PC-9 (cell line): ENCODE measurements at places on chromosomes 6 and 20.

GRCh38 chr6:47402081-47402480 is 75.5 kb upstream of the CD2AP start:
- H3K4me3 ChIP-seq, result no peak overlapping the region
- no peaks in the 10 kb centered on the region for H3K27me3 ChIP-seq
- DNase-seq, result no peak
- H3K27ac ChIP-seq, result no peak overlapping the region
- H3K36me3 ChIP-seq, result no peaks in the 10 kb centered on the region

DNA sequence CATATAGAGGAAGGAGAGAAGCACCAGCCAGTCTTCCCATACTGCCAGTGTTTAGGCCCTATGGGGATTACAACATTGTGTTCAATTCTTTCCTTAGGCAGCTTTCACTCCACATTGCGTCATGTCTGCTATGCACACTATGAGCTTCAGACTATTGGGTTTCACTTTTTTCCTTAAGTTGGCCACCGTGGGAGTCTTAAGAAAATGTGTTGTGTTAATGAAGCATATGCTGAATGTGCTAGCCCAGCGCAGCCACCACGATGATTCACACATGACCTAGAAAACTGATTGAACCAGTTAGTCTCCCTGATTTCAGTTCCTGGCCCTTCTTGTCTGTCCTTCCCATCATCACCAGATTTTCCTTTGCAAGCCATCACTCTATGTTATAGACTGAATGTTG is 21.5 kb downstream of the TUBB2B start:
- peak overlapping the region; percentile 98 for H3K27ac ChIP-seq
- no peaks in the 10 kb centered on the region for H3K36me3 ChIP-seq
- DNase-seq, result peak; percentile 98
- no peak overlapping the region for H3K4me3 ChIP-seq
- peaks cover 37% of the 10 kb centered on the region for H3K4me1 ChIP-seq

DNA sequence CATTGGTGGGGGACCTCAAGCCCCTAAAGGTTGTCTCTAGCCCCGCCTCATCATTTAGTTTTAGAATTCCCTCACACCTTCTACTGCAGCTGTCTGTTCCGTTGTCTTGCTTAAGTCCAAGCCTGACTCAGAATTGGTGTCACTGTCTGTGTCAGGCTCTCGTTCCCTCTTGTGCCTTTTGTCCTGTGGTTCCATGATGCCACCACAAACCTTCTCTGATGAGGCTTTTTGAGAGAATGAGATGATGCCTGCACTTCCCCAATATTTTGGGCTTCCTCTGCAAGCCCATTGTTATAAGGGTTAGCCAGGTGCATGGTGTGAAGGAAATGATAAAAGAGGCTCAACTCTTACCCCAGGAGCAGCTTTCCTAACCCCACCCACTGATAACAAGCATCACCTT is 8.1 kb upstream of the AKIRIN2 start:
- H3K36me3 ChIP-seq, result no peaks in the 10 kb centered on the region
- DNase-seq, result no peak
- H3K4me1 ChIP-seq, result peaks cover 25% of the 10 kb centered on the region
- no peaks in the 10 kb centered on the region for H3K27me3 ChIP-seq

DNA sequence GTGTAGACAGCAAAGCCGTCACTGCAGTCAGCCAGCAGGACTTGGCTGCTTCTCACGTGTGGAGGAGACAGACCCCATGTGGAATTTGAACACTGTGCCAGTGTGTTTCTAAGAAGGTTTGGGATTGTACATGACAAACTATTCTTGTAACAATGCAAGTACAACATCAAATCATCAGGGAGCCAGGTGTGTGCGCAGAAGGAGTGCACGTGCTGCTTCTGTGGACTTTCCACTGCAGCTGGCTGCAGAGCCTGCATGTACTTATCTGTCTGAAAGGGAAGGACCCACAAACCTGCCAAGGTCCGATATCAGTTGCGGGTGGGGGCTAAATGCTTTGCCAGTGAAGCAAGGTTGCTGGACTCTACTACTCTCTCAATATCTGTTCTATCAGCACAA is 211.6 kb downstream of the WDR27 start:
- no peak overlapping the region for H3K4me3 ChIP-seq
- H3K27me3 ChIP-seq, result no peaks in the 10 kb centered on the region
- H3K36me3 ChIP-seq, result no peaks in the 10 kb centered on the region
- H3K4me1 ChIP-seq, result no peaks in the 10 kb centered on the region
- H3K27ac ChIP-seq, result no peak overlapping the region
- no peak for DNase-seq

- no peaks in the 10 kb centered on the region for H3K27me3 ChIP-seq
- peaks cover 85% of the 10 kb centered on the region for H3K4me1 ChIP-seq
- no peak overlapping the region for H3K27ac ChIP-seq
- H3K36me3 ChIP-seq, result no peaks in the 10 kb centered on the region
Observed at GRCh38 chr6:7142918-7143475, 35.2 kb downstream of the RREB1 start.

DNA sequence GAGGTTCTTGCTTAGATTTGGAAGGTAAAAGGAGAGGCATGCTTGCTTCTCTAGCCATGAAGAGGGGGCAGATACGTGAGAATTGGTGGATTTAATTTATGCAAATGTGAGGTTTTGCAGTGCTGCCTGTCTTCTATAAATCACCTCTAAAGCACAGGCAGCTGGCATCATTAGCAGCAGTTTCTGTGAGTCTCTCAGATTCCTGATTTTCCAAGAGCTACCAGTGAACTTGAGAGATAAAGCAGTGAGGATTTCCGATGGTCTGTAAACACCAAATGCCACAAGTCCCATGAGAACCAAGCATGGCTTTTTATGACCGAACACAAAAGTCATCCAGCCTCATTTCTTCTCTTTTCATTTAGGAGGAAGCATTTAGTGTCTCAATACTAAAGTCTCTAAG is 3.2 kb upstream of the SIRPB2 start:
- no peak overlapping the region for H3K27ac ChIP-seq
- H3K4me3 ChIP-seq, result no peak overlapping the region
- peaks cover 30% of the 10 kb centered on the region for H3K4me1 ChIP-seq
- no peak for DNase-seq
- no peaks in the 10 kb centered on the region for H3K36me3 ChIP-seq

GRCh38 chr6:154277629-154278017 is 79.0 kb downstream of the IPCEF1 start:
- H3K4me1 ChIP-seq, result no peaks in the 10 kb centered on the region
- H3K27ac ChIP-seq, result no peak overlapping the region
- H3K27me3 ChIP-seq, result no peaks in the 10 kb centered on the region
- H3K4me3 ChIP-seq, result no peak overlapping the region
- H3K36me3 ChIP-seq, result no peaks in the 10 kb centered on the region

DNA sequence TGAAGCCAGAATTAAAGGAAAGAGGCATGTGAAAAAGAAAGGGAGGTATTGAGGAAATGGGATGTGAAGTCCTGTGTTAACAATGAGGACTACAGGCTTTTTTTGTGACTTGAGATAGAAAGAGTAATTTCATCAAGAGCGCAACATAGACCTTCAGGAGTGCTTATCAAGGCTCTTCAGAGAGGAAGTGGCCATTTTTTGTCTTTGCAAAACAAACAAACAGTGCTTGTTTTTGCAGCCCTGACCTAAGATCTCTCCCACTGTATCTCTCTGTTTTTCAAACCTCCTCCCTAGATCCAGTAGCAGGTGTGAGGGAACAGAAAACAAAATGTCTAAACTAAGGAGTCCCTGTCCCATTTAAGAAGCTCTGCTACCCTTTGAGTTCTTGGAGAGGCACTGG is 710.3 kb upstream of the MARCKS start:
- H3K27ac ChIP-seq, result no peak overlapping the region
- no peaks in the 10 kb centered on the region for H3K4me1 ChIP-seq
- no peak overlapping the region for H3K4me3 ChIP-seq
- H3K36me3 ChIP-seq, result no peaks in the 10 kb centered on the region

- no peaks in the 10 kb centered on the region; the same call in 1 of the 2 replicates for H3K36me3 ChIP-seq
- H3K4me3 ChIP-seq, result no peak overlapping the region
- H3K27me3 ChIP-seq, result no peaks in the 10 kb centered on the region
- no peak overlapping the region for H3K27ac ChIP-seq
Observed at GRCh38 chr6:147262946-147263345, 58.7 kb downstream of the STXBP5 start.

- no peak overlapping the region for H3K27ac ChIP-seq
- no peak overlapping the region for H3K4me3 ChIP-seq
- H3K36me3 ChIP-seq, result no peaks in the 10 kb centered on the region; the same call in 1 of the 2 replicates
Observed at GRCh38 chr20:9407805-9408421, 106.5 kb upstream of the LAMP5 start.

- H3K4me3 ChIP-seq, result no peak overlapping the region
- no peaks in the 10 kb centered on the region for H3K27me3 ChIP-seq
- no peak for DNase-seq
- no peaks in the 10 kb centered on the region for H3K36me3 ChIP-seq
Observed at GRCh38 chr6:2625581-2625980, 125.1 kb downstream of the MYLK4 start.

DNA sequence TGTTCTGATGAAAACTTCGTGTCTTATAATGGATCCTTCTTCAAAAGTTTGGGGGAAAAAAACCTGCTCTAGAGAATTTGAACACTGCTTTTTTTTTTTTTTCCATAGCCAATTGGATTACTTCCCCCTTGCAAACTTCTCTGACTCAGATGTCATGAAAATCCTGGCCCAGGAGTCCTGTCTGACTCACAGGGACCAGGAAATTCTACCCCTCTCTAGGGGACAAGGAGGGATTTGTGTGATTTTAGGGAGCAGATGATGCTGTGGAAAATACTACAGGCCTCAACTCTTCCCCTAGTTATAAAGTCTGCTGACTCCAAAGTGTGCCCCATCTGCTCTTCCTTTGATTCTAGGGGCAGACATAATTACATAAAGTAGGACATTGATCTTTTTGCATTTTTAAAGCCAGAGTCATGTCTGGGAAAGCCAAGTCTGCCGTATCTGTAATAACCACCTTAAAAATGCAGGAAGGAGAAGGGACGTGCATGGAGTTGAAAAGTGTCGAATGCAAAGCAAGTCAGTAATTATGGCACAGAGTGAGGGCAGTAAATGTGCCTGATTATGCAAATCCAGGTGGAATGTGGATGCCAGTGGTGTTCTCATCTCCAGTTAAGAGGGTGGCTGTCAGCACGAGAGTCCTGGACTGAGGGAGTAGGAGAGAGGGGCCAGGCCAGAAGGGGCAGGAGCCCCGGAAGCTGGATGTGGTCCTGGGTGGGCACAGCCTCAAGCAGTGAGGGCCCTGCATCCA is 144.3 kb upstream of the SULF2 start:
- H3K27ac ChIP-seq, result peak overlapping the region; percentile 96

GRCh38 chr20:40673442-40673841 is 15.6 kb downstream of the MAFB start:
- DNase-seq, result no peak
- peaks cover 25% of the 10 kb centered on the region for H3K27me3 ChIP-seq
- H3K36me3 ChIP-seq, result no peaks in the 10 kb centered on the region
- no peaks in the 10 kb centered on the region for H3K4me1 ChIP-seq

- H3K27me3 ChIP-seq, result no peaks in the 10 kb centered on the region
- 0 out of 2 replicates have a peak overlapping the region, but pooled peaks have one; percentile 9 for H3K27ac ChIP-seq
- H3K4me1 ChIP-seq, result peaks cover 35% of the 10 kb centered on the region
- DNase-seq, result peak; percentile 88
- H3K4me3 ChIP-seq, result no peak overlapping the region
Observed at GRCh38 chr6:108712946-108713345, 135.3 kb upstream of the ARMC2 start.

DNA sequence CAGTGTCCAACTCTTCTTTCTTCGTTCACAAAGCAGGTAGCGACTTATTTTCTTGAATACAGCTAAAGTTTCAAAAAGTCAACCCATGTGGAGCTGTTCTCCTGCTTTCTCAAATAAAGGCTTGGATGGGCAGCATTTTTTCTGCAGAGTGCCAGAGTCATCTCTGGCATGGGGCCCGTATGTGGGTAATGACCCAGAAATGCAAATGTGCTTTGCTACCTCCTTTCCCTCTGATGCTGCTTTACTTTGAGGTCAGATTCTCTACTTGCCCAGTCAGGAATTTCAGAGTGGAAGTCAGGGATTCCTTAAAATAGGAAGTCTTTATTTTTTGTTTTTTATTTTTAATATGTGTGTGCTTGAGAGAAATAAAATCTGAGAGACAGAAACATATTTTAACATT is 4.9 kb downstream of the NKAIN2 start:
- no peaks in the 10 kb centered on the region for H3K36me3 ChIP-seq
- no peak overlapping the region for H3K4me3 ChIP-seq
- H3K27ac ChIP-seq, result no peak overlapping the region
- H3K4me1 ChIP-seq, result 0 out of 2 replicates have a peak, but pooled peaks cover 5% of the 10 kb centered on the region

DNA sequence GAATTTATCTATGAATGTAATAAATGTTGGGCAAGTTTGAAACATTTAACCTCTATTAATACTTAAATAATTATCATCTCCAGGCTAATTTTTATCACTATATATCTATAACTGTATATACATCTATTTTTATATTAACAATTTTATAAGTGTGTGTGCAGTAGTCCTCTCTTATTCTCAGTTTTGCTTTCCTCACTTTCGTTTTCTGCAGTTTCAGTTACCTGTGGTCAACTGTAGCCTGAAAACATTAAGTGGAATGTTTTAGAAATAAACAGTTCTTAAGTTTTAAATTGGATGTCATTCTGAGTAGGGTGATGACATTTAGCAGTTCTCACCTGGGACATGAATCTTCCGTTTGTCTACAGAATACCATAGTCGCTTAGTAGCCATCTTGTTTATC is 379.4 kb upstream of the MAN1A1 start:
- H3K27me3 ChIP-seq, result no peaks in the 10 kb centered on the region
- H3K27ac ChIP-seq, result peak overlapping the region; percentile 98
- H3K36me3 ChIP-seq, result 0 out of 2 replicates have a peak, but pooled peaks cover 13% of the 10 kb centered on the region
- H3K4me3 ChIP-seq, result peak overlapping the region; percentile 56

GRCh38 chr20:15703171-15703911 is 869.9 kb downstream of the KIF16B start:
- DNase-seq, result no peak
- no peaks in the 10 kb centered on the region for H3K36me3 ChIP-seq
- peaks cover 28% of the 10 kb centered on the region for H3K4me1 ChIP-seq
- peak overlapping the region; percentile 80 for H3K27ac ChIP-seq
- H3K27me3 ChIP-seq, result no peaks in the 10 kb centered on the region
- peak overlapping the region; percentile 11; the same call in 1 of the 2 replicates for H3K4me3 ChIP-seq

DNA sequence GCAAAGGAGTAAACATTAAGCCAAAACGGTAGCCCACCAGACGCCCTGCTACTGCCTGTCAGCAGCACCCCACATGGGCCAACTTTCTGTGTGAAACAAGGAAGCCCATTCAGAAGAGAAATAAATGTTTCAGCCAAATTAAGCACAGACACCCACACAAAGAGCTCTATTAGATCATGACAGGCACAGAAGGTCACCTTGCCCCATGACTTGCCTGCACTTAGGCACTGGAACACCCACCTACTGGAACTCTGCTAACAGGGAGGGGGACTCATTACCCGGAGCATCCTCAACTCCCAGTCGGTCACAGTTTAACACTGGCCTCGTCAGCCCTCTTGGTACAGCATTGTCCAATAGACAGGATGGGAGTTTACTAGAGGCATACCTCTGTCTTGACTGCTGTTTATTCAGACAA is 31.8 kb downstream of the GFOD1 start:
- no peak overlapping the region for H3K4me3 ChIP-seq
- no peaks in the 10 kb centered on the region for H3K27me3 ChIP-seq
- no peak for DNase-seq
- no peaks in the 10 kb centered on the region for H3K36me3 ChIP-seq
- peaks cover 22% of the 10 kb centered on the region for H3K4me1 ChIP-seq
